CD4-positive, CD25-positive, alpha-beta regulatory T cell (primary cell): ENCODE measurements at places on chromosomes 6 and 20. TPM values are rescaled to one million over a fixed set of nuclear protein-coding genes. Genes with fewer than 3 reads are reported as not detected.
A peak's percentile ranks its signal among the peaks of the same experiment; 100 is the strongest.

DNA sequence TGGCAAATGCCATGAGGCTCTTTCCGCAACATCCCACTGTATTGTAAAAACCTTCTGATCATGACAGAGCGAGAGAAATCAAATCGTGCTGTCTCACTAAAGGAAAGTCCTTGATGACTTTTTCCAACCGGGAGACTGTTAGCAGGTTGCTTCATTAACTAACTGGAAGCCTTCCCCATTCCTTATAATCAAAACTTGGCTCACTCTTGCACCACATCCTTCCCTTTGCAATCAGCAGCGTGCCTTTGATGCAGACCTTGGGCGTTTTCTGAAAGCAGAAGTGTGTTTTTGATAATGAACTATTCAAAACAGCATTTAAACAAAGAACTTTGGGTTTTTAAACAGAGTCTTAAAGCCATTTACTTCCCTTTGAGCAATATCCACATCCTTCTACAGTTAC lies 96.2 kb upstream of the CNR1 start:
- DNase-seq: no peak

GRCh38 chr6:21321531-21321930 lies 272.0 kb upstream of the SOX4 start:
- DNase-seq: no peak

The PDYN gene
- total RNA-seq: not detected

- no peak for DNase-seq
These were observed 124.1 kb upstream of the ESR1 start for GRCh38 chr6:151683381-151683780.

DNA sequence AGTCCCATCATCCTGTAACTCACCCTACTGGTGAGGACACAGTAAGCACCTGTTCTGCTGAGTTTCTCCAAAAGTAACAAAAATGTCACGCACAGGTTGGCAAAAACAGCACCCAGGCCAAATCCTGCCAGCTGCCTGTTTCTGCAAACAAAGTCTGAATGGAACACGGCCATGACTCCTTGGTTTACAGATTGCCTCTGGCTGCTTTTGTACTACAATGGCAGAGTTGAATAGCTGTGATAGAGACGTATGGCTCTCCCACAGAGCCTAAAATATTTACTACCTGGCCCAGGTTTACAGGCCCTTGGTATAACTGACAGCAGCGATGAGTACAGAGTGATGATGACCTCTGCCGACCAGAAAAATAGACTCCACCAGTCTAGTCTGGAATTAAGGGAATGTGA lies 52.6 kb downstream of the CNKSR3 start:
- no peak for DNase-seq

The RBBP9 gene
- total RNA-seq: 6.5 TPM

The SIGLEC1 gene
- not detected for total RNA-seq

- no peak for DNase-seq
These were observed 92.4 kb downstream of the TMEM242 start for GRCh38 chr6:157230910-157231309.

The TNFRSF6B gene
- total RNA-seq: not detected

DNA sequence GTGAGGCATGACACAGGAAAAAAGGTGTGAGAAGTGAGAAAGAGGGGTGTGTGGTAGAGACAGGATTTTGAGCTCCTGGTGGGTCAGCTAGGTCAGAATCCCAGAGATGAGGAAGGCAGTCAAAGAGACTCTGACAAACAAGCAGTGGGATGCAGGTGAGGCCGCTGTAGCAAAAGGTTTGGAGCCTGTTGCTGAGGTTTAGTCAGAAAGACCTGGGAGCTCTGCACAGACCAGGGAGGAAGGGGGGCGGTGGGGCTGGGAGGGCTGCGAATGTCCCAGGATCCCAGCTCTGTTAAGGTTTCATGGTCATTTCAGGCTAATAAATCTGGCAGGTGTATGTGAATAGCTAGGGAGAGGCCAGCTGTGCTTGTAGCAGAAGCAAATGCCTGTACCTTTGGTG lies 373.9 kb upstream of the SYNCRIP start:
- DNase-seq: no peak

DNA sequence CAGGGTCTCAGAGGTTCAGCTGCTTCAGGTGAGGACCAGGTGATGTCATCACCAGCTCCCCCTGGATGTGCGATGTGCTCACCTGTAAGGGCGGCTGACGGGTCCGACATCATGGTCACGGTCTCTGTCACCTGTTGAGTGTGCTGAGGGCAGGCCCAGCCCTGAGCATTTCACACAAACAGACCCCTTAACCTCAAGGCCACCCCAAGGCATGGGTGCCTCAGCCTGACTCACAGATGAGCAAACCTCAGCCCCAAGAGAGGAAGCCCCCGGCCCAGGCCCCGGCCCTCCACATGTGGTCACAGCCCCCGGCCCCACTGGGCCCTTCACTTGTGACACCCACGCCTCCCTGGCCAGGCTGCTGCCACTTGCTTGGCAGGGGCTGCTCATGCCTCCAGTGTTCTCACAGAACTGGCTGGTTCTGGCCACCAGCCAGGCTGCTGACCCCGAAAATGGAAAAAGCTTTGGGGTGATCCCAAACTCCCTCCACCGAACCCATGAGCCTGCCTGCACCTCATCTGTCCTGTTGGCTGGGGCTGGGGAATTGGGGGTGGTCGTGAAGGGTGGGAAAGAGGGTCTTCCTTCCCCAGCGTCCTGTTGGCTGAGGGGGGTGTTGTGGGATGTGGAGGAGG lies 33.3 kb downstream of the PRR18 start:
- no peak for DNase-seq

DNA sequence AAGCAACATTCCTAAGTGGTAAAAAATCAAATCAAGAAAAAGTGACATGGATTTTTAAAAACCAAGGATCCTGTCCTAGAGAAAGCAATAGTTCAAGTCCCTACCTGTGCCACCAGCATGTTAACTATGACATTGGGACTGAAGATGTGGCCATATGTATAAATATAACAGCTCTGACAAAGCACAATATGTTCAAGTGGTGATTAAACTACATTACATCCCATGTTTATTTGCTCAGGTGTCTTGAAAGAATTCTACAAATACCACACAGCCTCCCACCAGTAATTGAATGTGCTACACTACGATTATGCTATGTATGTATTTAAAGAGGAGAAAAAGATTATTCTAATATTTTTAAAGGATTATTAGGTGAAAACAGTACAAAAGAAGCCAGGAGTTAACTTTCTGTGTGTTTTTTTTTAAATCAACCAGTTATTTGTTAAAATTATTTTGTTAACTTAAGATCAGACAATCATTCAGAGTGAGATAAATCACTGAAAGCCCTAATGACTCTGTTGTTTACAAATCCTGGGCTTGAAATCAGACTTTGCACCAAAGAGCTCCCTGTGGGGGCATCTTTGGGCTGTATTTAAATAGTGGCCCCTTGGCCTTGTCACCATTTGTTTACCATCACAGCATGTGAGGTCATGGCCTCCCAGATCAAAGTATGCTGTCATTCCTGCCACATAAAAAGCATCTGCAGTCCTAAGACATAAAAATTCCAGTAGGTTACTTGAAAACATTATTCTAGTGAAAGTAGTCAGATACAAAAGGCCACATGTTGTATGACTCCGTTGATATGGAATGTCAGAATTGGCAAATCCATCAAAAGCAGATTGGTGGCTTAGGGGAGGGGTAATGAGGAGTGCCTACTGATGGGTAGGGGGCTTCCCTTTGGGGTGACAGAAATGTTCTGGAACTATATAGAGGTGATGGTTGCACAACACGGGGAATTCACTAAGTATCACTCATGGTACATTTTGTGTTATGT lies 17.1 kb downstream of the TTLL2 start:
- no peak for DNase-seq

DNA sequence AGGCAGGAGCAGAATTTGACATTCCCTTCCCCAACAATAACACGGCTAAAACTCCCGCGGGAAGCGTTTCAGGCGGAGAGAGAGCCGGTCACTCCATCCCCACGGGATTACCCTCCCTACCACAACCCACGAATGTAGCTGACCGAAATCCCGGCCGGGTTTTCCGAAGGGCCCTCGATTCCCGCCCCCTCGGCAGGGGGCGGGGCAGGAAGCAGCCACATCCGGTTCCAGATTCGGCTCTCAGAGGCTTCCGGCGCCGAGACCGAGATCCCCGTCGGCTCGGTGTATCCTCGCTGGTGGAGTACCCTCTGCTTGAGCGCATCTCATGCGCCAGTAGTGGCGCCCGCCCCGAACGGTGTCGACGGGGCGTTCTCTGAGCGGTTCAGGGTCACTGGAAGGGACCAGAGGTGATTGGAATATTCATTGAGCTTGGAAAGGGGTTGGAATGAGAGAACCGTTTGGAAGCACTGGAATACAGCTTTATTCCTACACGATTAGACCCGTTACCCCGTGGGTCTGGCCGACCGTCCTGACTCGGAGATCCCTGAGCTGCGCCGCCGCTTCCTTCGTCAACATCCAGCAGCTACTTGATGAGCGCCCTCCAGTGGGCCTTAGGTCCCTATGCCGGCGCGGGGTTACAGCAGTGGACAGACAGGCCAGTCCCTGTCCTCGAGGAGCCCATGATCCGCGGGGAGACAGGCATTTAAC lies 649 bp upstream of the RGL2 start:
- DNase-seq: peak; percentile 88

The HCRTR2 gene
- total RNA-seq: not detected

DNA sequence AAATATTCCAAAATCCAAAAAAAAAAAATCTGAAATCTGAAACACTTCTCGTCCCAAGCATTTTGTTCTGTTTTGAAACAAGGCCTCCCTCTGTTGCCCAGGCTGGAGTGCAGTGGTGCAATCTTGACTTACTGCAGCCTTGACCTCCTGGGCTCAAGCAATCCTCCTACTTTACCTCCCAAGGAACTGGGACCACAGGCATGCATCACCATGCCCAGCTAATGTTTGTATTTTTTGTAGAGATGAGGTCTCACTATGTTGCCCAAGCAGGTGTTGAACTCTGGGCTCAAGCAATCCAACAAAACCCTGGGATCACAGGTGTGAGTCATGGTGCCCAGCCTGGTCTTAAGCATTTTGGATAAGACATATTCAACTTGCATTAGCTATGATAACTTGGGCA lies 13.6 kb downstream of the SESN1 start:
- DNase-seq: no peak

The PAX1 gene
- total RNA-seq: not detected

DNA sequence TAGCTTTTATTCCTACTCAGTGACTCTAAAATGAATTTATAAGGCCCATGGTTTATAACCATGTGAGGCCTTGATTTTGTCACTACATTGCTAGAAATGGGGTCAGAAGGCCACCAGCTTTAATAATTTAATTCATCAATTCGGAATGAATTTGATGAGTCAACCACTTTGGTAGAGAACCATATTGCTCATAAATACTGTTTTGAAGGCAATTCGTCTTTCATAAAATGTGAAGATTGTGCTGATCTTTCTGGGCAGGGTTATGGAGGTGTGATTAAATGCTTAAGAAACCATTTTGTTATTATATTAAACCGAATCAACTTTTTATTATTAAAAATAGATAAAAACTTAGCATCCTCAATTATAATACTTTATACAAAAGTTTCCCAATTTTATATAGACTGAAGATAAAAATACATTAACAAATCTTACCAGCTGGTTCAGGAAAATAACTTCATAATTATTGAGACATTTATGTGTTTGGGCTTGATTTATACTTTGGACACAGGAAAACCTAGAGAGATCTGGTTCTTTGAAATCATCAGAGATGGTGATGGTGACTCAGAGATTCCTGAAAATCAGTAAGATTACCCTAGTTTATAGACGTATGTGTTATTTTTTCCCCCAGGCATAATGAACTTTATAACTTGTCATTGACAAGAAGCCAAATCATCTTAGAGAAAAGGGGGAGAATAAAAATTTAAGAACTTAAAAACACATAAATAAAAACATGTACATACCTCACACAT lies 10.6 kb downstream of the HCRTR2 start:
- DNase-seq: no peak

- DNase-seq: peak; percentile 13
These were observed 11.5 kb upstream of the TMC2 start for GRCh38 chr20:2524709-2525506.

The ZNF512B gene
- total RNA-seq: 21.2 TPM

- no peak for DNase-seq
These were observed 33.7 kb upstream of the IYD start for GRCh38 chr6:150334790-150335783.

DNA sequence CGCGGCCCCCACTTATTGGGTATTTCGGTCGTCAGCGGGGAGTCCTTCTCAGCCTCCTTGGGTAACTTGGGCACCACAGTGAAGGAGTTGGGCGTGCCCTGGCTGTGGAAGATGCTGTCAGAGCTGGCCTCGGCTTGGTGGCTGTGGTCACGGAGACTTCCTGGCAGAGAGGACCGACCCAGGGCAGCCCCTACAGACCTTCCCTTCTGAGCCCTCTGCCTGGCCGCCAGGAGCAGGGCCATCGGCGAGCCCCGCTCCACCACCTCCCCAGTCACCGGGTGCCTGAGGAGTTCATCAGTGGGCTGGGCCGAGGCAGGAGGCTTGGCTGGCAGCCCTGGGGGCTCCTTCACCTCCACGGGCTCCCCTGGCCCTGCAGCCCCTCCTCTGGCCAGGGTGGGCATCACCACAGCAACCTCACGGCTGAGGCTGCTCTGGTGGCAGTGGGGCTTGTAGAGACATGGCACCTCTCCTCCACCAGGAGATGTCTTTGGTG lies 37.2 kb downstream of the C6orf132 start:
- DNase-seq: no peak

The WFDC10A gene
- not detected for total RNA-seq

- DNase-seq: no peak
These were observed 426.8 kb upstream of the SOX4 start for GRCh38 chr6:21166754-21167153.

GRCh38 chr6:163391985-163392384 lies 22.5 kb upstream of the QKI start:
- no peak for DNase-seq

DNA sequence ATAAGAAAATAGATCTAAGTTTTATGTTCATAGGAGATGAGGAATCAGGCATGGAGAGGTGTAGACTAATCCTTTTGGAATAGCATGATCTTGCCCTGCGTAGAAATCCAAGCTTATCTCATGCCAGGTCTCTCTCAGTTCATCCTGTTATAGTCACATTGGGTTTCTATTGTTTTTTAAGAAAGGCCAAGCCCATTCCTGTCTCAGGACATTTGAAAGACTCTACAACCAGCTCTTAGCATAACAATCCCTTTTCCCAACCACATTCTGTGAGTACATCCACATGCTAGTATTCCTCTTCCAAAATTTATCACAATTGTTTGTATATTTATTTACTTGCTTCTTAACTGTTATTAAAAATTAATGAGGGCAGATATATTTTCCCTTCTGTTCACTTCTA lies 130.3 kb downstream of the MMUT start:
- no peak for DNase-seq

The CLPSL2 gene
- not detected for total RNA-seq

The TNNC2 gene
- total RNA-seq: 1.4 TPM

The ASIP gene
- not detected for total RNA-seq

The SYTL3 gene
- total RNA-seq: 54.8 TPM

The IL17F gene
- 0.64 TPM for total RNA-seq

GRCh38 chr6:97059473-97059872 lies 134.9 kb downstream of the KLHL32 start:
- peak; percentile 30 for DNase-seq

- DNase-seq: no peak
These were observed 501.6 kb upstream of the MAP3K7 start for GRCh38 chr6:91088515-91088914.

The ENPP4 gene
- total RNA-seq: 4.5 TPM

- no peak for DNase-seq
These were observed 210.7 kb downstream of the CDH26 start for GRCh38 chr20:60168963-60169362.
